T-helper 1 cell (primary cell): ENCODE measurements at places on chromosomes 6 and 20.

DNA sequence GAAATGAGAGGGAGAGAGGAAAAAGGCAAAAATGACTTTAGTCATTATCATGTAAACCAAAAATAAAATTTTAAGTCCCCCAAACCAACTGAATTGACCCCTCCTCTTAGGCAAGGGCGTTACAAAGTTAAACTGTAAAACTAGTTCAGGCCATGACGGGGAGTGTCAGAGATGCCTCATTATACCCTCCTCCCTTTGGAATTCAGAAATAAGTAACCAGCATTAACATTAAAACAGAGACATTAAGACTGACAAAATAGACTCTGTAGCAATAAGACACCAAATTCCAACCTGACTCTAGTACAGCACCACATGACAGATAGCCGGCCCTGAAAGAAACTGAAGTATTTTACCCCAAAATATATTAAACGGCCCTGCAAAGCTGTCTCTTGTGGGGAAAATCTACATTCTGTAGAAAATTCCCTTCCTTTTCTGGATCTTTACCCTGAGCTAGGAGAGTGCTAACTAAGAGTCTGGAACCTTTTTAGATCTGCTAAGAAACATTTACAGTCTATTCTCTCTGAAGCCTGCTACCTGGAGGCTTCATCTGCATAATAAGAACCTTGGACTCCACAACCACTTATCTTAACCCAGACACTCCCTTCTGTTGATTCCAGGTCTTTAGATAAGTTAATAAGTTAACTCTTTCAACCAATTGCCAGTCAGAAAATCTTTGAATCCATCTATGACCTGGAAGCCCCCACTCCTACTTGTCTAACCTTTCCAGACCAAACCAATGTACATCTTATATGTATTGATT lies 150.7 kb downstream of the PKHD1 start:
- no peak for DNase-seq

- DNase-seq, result no peak
Measured at GRCh38 chr6:129287231-129288177, 404.6 kb downstream of the LAMA2 start.

GRCh38 chr6:1724616-1725015 lies 114.9 kb downstream of the FOXC1 start:
- DNase-seq, result no peak

DNA sequence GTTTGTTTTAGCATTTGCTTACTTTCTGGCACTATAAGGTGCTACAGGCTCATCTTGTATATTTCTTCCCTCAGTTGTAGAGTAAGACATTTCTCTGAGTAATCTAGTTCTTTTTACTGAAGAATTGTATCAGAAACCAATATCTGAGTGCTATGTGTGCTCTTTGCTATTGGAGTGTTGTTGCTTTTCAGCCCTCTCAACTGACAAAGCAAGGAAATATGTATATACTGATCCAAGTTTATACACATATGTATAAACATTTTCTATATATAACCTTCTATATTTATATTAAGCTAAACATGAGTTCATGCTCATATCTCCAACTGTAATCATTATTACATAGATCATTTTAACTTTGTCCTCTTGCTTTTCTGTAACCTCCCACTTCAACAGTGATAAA lies 405.7 kb downstream of the RFPL4B start:
- no peak for DNase-seq

DNA sequence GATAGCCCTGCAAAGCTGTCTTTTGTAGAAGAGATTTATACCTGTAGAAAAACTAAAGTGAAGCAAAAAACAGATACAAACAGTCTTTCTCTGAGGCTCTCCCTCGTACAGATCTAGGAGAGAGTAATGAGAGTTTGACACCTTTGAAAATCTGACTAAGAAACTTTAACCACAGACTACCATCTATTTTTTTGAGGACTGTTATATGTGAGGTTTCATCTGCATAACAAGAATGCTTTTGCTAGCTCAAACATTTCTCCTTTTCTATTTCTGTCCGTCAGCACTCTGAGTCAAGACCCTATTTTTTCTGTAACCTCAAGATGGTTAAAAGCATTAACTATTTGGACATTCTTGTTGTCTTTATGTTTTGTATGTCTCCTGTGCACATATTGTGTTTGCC lies 193.0 kb downstream of the BTBD3 start:
- DNase-seq, result no peak

DNA sequence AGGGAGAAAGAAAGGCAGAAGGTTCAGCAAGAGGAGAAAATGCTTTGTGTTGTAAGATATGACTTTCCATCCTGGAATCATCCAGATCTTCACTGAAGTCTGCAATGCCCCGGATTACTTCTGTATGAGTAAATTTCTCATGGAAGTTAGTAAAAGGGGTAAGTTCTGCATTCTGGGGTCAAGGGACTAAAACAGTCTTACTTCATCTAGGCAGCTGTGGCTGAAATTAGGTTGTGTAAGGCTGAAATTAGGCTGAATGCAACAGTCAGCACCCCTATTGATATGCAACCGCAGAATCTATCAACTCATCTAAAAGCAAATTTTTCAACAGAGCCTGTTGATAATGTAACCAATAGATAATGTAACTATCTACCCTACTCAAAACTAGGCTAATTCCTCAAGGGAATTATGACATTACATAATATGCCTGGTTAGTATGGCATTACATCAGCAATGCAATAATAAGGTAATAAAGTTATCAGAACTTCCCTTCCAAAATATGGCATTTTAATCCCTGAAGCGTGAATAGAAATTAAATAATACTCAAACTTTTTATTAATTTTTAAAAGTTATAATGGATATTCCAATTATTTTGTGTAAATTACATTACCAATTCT lies 671.7 kb upstream of the CITED2 start:
- no peak for DNase-seq

DNA sequence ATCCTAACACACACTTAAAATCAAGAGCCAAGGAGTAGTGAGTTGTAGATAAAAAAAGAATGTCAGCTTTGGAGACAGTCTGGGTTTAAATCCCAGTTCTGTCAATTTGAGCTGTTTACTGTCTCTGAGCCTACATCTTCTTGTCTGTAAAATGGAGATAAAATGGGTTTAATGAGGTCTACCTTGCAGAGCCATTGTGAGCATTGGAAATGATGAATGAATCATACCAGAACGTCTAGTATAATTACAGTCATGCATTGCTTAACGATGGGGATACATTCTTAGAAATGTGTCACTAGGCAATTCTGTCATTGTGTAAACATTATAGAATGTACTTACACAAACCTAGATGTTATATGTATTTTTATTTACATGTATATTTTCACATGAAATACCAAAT lies 17.6 kb upstream of the SGK2 start:
- DNase-seq, result no peak

DNA sequence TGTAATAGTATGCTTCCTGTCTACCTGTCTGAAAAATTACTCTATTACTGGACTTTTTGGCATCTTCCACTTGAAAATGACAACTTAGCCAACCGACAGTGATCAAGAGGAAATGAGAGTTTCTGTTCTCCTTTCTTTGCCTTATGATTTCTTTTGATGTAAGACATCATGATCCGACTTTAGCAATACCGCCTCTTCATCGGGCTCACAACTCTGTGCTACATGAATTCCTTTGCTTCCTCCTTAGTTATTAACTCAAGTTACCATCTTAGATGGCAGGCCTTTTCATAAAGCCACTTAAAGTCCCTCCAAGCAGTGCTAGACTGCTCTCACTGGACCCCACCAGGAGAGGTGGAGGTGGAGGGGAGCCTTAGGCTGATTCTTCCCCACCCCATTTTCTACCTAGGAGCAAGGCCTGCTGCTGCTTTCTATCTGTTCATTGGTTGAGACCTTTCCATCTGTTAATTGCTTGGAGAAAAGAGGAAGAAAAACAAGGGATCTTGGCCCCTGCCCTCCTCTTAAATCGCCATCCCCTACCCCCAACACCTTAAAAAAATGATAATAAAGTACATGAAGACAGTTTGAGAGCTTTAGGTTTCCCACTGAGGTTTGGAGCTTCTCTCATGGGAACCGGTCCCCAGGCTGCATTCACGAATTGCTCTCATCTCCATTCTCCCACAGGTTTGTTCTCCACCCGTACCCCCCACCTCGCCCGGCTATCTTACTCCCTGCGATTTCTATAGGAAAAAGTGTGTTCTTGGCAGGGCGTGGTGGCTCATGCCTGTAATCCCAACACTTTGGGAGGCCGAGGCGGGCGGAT lies 21.6 kb upstream of the MCM3 start:
- peak; percentile 40 for DNase-seq

GRCh38 chr6:157761331-157761921 lies 61.6 kb upstream of the SNX9 start:
- DNase-seq, result no peak

- DNase-seq, result no peak
Measured at GRCh38 chr20:35776513-35777101, 4.8 kb downstream of the PHF20 start.
